ENCODE measurements at places on chromosomes 3 and 15. TPM values are rescaled to one million over a fixed set of nuclear protein-coding genes. Genes with fewer than 3 reads are reported as not detected.

The ISLR2 gene
- not detected for total RNA-seq

The MORC1 gene
- total RNA-seq, result not detected

The FAM174B gene
- total RNA-seq, result 79.4 TPM

DNA sequence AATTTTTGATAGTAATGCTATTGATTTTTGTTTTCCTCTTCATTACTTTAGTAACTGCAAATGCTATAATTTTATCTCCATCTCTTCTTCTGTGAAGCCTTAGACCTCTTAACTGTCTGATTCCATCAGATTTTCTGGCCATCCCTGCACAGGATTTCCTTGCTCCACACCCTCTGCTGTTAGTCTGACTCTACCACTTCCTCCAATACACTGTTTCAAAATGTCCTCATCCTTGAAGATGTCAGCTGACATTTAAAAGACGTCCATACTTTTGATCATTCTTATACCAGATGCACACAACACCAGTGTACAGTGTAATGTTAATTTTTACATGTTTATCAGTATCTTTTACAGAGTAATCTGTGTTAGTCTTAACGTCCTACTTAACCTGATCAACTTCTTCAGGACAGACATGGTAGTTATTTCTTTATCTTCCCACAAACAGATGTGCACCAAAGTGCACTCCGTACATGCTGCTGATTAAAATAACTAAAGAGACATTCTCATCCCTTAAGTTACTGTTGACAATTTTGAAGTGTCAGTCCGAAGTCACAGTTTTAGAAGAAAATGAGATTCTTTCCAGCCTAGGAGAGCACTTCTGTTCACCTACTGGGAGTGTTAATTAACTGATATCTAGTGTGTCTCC is 102.4 kb upstream of the RASGRP1 start:
- DNase-seq, result no peak
- H3K36me3 ChIP-seq, result no peaks in the 10 kb centered on the region
- no peak overlapping the region for H3K4me3 ChIP-seq
- H3K27me3 ChIP-seq, result no peaks in the 10 kb centered on the region
- H3K27ac ChIP-seq, result no peak overlapping the region

DNA sequence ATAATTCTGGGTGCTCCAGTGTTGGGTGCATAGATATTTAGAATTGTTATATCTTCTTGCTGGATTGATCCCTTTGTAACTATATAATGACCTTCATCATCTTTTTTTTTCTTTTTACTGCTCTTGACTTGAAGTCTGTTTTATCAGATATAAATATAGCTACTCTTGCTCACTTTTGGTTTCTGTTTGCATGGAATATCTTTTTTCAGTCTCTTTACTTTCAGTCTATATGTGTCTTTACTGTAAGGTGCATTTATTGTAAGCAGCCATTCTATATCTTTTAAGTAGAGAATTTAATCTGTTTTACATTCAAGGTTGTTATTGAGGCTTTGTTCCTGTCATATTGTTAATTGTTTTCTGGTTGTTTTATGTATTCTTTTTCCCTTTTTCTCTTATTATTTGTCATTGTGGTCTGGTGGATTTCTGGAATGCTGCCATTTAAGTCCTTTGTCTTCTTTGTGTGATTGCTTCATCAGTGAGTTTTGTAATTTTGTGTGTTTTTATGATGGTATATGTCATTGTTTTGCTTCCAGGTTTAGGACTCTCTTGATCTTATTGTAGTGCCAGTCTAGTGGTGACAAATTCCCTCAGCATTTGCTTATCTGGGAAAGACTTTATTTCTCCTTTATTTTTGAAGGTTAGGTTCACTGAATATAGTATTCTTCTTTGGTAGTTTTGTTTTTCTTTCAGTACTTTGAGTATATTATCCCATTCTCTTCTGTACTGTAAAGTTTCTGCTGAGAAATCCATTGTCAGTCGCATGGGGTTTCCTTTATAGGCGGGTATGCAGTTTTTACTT is 8.3 kb upstream of the PRR23C start:
- no peaks in the 10 kb centered on the region for H3K36me3 ChIP-seq
- H3K4me1 ChIP-seq, result no peaks in the 10 kb centered on the region
- no peak overlapping the region for H3K27ac ChIP-seq
- no peak for DNase-seq

- peaks cover 17% of the 10 kb centered on the region for H3K4me1 ChIP-seq
- H3K36me3 ChIP-seq, result no peaks in the 10 kb centered on the region
- no peak overlapping the region for H3K4me3 ChIP-seq
Observed at GRCh38 chr3:13513051-13513912, 33.2 kb downstream of the HDAC11 start.

- H3K27me3 ChIP-seq, result no peaks in the 10 kb centered on the region
- no peak overlapping the region for H3K4me3 ChIP-seq
- H3K4me1 ChIP-seq, result no peaks in the 10 kb centered on the region
Observed at GRCh38 chr3:160643994-160644393, 33.0 kb upstream of the ARL14 start.

GRCh38 chr3:101730839-101731238 is 6.4 kb downstream of the CEP97 start:
- no peaks in the 10 kb centered on the region for H3K4me1 ChIP-seq
- no peaks in the 10 kb centered on the region for H3K36me3 ChIP-seq
- no peak for DNase-seq
- no peaks in the 10 kb centered on the region for H3K27me3 ChIP-seq
- no peak overlapping the region for H3K27ac ChIP-seq

DNA sequence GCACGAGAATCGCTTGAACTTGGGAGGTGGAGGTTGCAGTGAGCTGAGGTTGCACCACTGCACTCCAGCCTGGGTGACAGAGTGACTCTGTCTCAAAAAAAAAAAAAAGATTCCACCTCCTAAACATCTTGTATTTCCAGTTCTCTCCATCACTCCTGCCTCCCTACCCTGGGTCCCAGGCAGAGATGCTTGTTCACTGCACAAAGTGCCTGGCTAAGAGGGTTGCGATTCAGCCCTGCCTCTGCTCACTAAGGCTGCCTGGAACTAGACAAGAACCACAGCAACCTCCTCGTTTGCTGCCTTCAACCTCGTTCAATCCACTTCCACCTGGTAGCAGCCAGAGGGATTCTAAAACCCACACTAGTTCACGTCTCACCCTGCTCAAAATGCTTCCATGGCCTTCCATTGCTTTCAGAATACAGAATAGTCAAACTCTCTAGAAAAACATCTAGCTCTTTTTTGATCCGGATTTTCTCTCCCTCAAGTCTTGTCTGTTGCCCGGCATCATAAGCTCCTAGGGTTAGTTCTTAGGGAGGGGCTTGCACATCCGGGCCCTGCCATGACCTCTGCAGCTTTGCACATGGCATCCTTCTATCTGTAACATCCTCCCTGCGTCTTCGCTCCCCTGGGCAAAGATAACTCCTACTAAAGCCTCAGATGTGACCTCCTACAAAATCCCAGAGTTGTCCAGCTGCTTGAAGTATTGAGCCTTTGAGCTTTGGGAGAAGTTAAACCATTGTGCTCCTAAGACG is 1.0 kb upstream of the MCM2 start:
- no peak for DNase-seq
- H3K27ac ChIP-seq, result peak overlapping the region; percentile 93
- H3K27me3 ChIP-seq, result no peaks in the 10 kb centered on the region

DNA sequence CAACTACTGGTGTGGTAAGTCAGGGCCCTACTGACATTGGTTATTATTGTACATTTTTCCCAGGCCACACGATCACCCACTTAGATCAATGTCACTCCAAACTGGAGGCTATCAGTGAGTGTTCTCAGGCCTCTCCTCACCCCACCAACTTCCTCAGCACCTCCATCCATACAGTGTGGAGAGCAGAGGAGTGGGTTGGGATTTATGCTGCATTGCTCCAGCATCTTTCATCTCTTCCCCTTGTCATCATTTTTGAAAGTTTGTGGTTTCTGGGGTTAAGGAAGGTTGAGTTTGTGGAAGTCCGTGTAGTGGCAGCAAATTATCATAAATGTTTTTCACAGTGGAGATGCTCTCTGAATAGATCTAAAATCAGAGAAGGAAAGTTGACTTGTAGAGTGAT is 60.2 kb downstream of the TLNRD1 start:
- H3K4me3 ChIP-seq, result no peak overlapping the region
- DNase-seq, result no peak
- no peaks in the 10 kb centered on the region for H3K27me3 ChIP-seq
- H3K36me3 ChIP-seq, result no peaks in the 10 kb centered on the region
- H3K4me1 ChIP-seq, result no peaks in the 10 kb centered on the region
- H3K27ac ChIP-seq, result no peak overlapping the region

- DNase-seq, result no peak
- H3K27me3 ChIP-seq, result no peaks in the 10 kb centered on the region
- H3K4me1 ChIP-seq, result no peaks in the 10 kb centered on the region
- no peaks in the 10 kb centered on the region for H3K36me3 ChIP-seq
- no peak overlapping the region for H3K27ac ChIP-seq
Observed at GRCh38 chr3:42569593-42570142, 12.1 kb downstream of the SEC22C start.

Data from Caco-2 (cell line).